ENCODE measurements at places on chromosomes 3 and 15.

DNA sequence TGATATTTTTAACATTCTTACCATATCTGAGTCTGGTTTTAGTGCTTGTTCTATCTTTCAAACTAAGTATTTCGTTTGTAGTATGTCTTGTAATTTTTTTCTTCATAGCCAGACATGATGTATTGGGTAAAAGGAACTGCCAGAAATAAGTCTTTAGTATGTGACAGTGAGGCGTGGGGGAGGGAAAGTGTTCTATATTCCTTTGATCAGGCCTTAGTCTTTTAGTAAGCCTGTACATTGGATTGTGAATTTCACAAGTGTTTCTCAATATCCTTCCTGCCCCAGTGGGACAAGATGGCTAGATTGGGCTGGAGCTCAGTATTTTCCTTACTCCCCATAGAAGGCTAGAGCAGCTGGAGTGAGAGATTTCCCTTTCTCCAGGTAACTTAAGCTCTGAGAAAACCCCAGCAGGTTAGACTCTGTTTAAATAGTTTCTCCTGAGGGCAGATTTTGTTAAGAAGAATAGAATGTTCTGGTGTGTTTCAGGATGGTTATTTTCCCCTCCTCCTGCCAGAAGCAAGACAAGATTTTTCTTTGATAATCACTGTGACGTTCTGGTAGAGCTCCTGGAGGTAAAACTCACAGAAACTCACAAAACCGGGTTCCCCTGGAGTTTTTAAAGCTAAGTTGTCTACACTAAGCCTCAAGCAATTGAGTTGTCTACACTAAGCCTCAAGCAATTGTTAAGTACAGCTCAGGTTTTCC, 140.7 kb upstream of the ARPP21 start:
- no peak for DNase-seq

DNA sequence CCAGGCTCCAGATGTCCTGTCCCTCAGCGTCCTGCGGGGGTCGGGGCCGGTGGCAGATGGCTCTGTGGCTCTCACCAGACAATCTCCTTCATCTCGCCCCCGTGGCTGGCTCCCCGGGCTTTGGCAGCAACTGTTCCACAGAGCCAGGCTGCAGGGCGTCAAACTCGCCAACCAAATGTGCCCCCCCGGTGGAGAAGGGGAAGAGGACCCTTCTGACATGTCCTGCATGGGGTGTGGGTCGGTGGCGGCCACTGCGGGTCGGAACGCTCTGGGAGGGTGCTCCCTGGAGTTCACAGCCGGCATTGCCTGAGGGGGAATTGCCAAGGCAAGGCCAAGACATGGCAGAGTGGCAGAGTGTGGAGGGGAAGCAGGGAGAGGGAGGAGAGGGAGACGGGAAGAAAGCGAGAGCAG, 36.0 kb downstream of the BDH1 start:
- DNase-seq: no peak

DNA sequence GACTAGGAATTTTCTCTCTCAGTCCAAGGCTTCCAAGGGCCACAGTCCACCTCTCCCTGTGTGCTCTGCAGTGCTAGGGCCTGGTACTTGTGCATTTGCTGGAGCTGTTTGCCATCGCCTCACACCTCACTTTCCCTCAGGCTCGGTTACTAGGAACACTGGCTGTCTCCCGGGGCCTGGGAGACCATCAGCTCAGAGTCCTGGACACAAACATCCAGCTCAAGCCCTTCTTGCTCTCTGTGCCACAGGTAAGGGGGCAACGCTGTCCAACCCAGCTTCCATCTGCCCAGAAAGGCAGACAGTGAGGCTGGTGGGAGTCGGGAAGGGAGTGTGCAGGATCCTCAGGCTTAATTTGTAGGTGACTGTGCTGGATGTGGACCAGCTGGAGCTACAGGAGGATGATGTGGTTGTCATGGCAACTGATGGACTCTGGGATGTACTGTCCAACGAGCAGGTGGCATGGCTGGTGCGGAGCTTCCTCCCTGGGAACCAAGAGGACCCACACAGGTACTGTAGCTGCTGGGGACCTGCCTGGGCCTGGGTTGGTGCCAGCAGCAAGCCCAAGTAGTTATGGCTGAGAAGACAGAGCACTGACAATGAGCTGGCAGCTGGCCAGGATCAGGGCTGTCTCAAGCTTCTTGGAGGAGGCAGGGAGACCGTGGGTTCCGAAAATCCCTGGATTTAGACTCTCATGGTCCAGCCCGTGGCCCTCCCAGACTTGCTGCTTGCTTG, 3.4 kb downstream of the PPM1M start:
- no peak for DNase-seq

DNA sequence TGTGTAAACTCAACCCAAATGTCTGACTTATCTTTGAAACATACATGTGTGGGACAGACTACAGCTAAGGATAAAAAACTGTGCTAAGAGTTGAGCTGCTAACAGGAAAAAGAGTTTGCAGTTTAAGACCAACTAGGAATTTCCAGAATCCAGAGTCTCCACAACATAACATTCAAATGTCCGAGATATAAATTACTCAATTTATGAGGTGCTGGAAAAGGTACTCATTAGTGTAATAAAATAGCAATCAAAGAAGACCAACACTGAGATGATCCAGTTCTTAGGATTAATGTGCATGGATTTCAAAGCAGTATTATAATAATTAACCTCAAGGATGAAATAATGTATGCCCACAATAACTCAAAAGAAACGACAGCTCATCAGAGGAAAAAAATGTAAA, 426.5 kb upstream of the KCNMB2 start:
- no peak for DNase-seq

DNA sequence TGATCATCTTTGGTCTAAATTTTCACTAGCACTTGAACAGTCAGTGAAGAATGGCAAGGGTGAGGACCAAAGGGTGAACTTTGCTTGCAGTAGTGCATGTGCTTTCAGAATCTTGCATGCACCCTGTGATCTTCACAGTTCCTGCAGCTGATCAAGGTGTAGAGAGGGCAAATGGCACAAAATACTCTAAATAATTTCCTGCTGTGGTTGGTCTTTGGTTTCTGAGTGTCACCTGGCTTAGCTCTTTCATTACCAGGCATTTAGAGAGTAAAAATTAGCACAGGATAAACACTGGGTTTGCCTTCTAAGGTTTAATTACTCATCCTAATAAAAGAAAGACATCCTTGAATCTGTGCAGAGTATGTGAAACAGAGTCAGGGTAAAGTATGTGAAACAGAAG, 11.4 kb downstream of the TIPARP start:
- DNase-seq: no peak

DNA sequence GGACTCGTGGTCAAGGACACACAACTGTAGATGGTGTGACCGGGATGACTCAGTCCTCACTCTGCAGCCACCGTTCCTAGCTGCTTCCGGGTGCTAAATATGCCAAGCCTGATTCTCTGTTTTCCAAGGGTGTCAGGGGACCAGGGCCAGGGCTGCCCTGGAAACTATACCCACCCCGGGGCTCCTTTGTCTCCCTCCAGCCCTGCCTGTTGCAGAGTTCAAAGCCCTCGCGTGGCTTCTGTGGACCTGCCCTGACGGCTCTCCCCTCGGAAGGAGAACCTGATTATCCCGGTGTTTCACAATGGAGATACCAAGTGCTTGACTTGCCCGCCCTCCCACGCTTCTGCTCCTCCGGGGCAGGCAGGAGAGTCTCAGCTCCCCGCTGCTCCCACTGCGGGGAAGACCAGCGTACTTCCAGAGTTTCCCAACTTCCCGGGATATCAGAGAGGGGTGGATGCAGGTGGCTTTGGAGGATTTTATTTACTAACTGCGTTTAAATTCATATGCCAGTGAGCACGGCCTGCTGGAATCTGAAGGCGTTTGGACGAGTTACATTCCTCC, 125.0 kb downstream of the ASB7 start:
- DNase-seq: no peak

DNA sequence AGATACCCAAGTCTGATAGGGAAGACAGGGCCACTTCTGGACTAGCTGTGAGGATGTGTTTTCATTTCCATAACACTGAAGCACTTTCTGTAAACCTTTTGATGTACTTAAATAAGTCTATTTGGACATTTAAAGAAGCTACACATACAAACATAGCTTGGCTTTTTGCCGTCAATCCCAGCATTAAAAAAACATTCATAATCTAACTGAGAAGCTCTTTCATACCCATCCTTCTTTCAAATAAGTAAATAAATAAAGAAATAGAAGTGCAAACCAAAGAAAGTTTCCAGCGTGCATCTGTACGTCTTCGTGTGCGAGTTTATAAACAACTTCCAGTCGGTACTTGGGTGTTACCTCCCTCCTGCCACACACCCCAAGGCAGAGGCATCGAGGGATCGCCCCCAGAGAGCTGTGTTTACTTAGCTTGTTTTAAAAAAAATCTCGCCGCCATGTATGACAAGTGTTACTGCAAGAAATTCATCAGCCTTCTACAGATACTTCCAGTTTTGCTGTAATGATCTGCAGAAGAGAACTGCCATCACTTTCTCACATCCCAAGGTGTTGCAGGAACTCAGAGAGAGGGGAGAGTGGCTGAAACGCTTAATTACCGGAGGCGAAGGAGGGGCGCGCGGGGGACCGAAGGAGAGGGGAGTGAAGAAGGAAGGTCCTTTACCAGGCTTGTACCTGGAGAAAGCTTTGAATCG, 9.0 kb upstream of the MEIS2 start:
- no peak for DNase-seq

- DNase-seq: no peak
These were observed 227.4 kb upstream of the CFAP20DC start for GRCh38 chr3:59277201-59277600.

- peak; percentile 1 for DNase-seq
These were observed 333.9 kb downstream of the PTPRG start for GRCh38 chr3:61894988-61895935.

DNA sequence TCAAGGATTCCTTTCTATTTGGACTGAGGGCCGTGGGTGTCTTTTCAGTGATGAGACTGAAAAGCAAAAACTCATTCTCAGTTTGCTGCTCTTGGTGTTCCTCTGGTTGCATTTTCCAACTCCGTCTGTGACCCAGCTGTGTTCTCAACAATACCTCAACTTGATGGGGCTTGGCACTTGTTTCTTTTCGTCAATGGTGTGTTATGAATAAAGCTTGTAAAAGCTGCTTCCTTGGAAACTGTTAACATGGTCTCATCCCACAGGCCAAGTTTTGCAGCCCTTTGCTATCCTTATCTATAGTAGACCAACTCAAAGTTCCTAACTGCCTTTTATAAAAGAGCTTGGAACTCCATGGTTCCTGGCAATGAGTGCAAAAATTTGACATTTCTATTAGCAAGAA, 142.5 kb upstream of the UBE2E1 start:
- no peak for DNase-seq

- DNase-seq: no peak
These were observed 43.3 kb downstream of the RBMS3 start for GRCh38 chr3:29324180-29324651.

DNA sequence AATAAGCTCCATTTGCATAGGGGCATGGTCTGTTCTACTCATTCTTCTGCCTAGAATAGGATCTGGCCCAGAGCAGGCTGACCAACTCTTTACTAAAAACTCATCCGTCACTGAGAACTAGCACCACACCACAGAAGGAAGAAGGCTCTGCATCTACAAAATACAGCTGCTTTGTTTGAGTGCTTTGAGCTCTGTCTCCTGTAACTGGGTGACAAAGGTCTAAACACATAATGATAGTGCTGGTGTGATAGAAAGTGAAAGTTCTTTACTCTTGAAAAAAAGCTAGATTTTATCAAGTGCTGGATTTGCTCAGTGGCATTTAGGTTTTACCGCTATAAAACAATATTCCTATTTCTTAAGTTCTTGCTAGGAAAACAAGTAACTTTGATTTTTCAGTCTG, 140.7 kb downstream of the FHIT start:
- DNase-seq: no peak

DNA sequence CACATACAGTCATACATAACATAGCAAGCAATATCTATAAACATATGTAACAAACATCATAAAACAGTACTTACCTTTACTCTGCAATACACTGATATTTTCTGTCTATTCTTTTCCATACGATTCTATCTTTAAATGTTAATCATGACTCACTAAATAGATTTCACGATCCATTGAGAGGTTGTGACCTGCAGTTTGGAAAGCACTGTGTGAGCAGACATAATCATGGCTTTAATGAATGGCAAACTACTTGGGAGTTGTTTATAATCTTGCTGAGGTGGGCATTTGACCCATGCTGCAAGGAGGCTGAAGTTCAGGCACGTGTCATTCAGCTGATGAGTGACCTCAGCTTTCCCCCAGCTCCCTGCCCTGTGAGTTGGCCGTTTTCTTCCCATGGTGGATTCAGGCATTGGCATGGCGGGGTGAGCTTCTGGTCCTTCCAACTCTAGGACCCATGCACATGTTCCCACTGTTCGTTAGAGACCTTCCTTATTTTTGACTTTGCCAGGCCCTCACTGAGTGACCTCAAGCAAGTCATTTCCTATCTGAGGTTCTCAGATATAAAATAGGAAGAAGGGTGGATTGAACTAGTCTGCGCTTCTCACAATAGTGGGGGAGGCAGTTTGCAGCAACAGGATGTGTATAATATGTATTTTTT, 41.7 kb downstream of the PAQR5 start:
- no peak for DNase-seq

Data from stimulated activated CD8-positive, alpha-beta memory T cell treated with anti-CD3 and anti-CD28 coated beads, Interleukin-12 subunit alpha, Interleukin-12 subunit beta, amount 100 ng/mL, for 4 hours (primary cell).